NT2/D1 (cell line): ENCODE measurements at places on chromosomes 1 and 21.
A peak's percentile ranks its signal among the peaks of the same experiment; 100 is the strongest.

DNA sequence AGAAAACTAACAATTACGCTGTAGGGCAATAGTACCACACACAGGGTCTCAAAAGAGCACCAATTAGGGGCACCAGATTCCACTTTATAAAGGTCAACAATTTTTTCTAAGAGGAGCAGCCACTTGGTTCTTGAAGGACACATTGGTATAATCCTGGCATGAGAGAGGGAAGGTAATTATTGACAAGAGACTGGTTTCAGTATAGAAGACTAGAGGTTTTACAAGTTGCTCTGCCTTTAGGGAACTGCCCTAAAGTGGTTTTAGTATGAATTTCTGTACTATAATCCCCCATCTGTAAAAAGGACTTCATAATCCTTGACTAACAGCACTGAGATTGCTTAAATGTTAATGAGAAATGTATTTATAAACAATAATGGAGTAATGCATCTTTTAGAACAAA is 648.5 kb upstream of the PTBP2 start:
- DNase-seq = no peak

GRCh38 chr1:11109047-11109760 is 9.5 kb upstream of the EXOSC10 start:
- no peak for DNase-seq

DNA sequence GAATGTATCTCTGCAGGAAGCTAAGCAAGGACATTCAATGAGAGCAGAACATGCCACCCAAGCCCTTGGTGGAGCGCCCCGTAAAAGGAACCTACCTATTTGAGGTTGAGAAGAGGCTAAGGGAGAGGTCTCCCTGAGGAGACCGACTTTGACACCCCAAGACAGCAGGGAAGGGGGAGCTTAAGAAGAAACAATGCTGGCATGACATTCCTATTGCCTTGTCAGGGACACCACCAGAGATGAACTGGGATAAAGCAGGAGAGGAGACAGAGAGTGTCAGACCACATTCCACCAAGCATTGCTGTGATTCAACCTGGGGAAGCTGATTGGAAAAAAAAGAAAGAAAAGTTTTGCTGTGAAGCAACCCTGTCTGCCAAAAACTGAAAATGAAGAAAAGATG is 13.3 kb upstream of the S100A2 start:
- no peak for DNase-seq

DNA sequence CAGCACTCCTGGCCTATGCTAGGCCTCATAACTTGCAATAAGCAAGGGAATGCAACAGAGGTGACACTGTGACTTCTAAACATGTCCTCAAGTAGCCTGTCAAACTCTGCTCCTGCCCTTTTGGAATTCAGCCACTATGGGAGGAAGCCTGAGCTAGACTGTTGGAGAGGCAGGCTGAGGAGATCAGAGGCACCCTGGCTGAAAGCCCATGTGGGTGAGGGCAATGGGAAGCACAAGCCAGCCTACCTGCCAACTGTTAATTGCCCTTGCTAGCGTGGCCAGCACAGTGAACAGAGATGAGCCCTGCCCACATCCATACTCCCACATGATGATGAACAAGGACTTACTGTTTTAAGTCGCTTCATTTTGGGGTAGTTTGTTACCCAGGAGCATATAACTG is 17.7 kb downstream of the GNB1 start:
- DNase-seq = no peak

GRCh38 chr21:39647476-39647875 is 34.7 kb downstream of the B3GALT5 start:
- DNase-seq = peak; percentile 46

GRCh38 chr1:29395736-29396437 is 159.6 kb downstream of the PTPRU start:
- DNase-seq = no peak
